Activated CD8-positive, alpha-beta memory T cell treated with anti-CD3 and anti-CD28 coated beads for 4 hours (primary cell): ENCODE measurements at places on chromosomes 5 and 9.

GRCh38 chr5:83246071-83246470, 168.7 kb downstream of the XRCC4 start:
- DNase-seq, result no peak

GRCh38 chr5:98454407-98454806, 319.1 kb upstream of the RGMB start:
- no peak for DNase-seq

DNA sequence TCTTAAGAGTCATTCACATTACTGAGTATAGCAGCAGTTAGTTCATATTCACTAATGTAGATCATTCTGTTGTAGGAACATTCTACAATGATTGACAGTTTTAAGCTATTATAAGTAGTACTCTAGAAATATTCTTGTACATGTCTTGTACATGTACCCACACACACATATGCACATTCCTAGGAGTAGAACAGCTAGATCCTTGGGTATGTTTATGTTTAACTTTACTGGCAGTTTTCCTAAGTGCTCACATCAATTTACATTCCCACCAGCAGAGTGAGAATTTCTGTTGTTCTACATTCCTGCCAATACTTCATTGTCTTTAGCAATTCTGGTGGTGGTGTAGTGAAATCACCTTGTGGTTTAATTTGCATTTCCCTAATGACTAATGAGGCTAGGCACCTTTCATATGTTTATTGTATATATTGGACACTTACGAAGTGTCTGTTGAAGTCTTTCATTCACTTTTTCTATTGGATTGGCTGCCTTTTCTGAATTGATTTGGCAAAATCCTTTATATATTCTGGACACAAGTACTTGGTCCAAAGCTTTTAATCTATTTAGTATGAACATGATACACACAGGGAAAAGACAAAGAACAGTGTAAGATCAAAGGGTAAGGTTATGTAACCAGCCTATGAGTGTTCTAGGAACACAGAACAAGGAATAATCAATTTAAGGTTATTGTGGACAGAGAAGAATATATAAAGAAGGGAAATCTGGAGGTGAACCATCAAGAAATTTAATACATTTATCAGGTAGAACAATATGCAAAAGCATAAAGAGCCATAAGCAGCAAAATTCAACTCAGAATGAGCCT, 95.6 kb downstream of the MLLT3 start:
- DNase-seq, result no peak

- no peak for DNase-seq
Observed at GRCh38 chr9:32875242-32875641, 91.9 kb downstream of the TMEM215 start.

GRCh38 chr5:67577424-67577823, 380.8 kb upstream of the CD180 start:
- no peak for DNase-seq

DNA sequence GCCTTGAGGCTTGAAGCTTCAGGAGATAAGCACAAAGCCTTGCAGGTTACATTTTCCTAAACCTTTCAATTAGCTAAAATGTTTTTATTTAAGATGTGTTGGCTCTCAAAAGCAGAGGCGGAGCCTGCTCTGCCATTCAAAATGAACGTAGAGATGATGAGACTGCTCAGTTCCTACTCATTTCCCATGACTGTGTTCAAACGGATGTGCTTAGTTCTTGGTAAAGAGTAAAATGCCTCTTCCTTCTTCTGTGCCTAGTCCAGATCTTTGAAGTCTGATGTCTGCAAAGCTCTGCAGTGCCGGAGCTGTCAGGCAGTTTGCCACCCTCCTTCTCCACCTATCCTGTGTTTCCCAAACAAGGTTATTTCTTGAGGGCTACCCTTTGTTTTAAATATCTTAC, 46.3 kb upstream of the ADAMTSL1 start:
- no peak for DNase-seq

GRCh38 chr5:84260939-84261338, 123.7 kb downstream of the EDIL3 start:
- no peak for DNase-seq

DNA sequence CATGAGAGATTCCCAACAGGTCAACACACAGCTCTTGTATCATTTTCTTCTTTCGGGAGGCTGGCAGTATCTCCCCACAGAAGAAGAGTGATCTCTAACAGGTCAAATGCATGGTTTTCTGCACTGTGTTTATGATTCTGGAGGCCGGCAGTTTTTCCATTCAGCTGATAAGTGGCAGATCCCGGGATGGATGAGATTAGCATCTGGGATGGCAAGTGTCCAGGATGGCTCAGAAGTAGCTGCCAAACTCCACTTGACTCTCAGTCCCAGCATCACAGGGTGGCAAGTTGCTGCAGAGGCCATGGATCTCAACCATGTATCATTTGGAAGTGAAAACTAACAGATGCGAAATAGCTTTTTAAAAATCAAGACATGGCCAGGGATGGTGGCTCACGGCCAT, 97.8 kb upstream of the SLC44A1 start:
- no peak for DNase-seq
